ENCODE measurements at places on chromosomes 12 and 14.

DNA sequence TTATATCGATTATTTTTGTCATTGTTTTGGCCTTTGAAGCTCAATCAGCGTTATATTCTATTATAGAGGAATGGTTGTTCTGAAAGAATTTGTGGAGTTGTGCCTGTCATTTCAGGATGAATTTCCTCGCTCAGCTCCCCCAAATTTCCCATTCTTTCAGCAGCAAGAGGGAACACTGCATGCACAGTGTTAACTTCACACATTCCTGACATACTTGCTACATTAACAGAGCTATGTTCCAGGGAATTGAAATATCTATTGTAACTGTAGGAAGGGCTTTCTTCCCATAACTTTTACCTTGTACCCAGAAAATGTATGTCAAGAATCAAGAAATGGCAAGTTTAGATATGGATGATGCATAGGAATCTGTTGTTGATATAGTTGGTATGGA lies 379.0 kb downstream of the LRIG3 start:
- DNase-seq, result no peak

- no peak for DNase-seq
These were observed 17.1 kb downstream of the TMBIM4 start for GRCh38 chr12:66152732-66153131.

DNA sequence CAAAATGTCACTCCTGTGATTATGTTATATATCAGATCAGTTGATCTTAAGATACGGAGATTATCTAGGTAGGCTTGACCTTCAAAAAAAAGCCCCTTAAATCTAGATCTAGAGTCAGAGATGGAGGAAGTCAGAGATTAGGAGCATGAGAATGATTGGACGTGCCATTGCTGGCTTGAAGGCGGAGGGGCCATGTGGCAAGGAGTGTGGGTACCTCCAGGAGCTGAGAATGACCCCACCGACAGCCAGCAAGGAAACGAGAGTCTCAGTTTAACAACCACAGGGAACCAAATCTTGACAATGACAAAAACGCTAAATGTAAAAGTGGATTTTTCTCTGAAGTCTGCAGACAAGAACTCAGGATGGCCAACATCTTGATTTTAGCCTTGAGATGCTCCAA lies 32.5 kb upstream of the MANSC4 start:
- no peak for DNase-seq

DNA sequence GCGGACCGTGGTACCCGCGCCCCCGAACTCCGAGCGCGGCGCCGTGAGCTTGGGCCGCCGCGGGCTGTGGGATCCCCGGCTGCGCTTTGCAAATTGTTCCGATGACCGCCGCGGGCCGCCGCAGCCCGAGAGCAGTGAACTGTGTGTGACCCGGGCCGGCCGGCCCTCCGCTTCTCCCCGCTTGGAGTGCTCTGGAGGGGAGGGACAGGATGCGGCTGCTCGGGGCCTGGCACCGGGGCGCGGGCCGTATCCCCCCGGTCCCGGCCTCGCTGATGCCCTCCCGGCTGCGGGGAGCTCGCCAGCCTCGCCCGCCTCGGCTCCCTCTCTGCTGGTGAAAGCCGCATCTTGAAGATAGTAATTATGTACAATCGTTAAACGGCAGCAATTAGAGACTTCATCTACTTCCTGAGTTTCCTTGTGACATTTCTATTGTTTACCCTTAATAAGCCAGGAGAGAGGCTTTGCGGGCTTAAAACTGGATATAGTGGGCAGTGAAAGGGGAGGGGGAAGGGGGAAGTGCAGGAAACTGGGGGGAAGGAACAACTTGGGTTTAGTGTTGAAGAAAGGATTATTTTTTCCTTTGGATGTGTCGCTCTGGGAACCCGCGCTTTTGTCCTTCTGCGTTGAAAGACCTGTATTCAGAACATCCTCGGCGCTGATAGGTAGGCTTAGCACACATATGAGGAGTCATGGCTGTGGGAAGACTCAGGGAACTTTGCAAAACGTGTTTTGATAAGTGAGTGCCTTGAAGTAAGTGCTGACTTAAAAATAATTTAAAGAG lies 1.2 kb downstream of the PELI2 start:
- DNase-seq, result peak; percentile 47

DNA sequence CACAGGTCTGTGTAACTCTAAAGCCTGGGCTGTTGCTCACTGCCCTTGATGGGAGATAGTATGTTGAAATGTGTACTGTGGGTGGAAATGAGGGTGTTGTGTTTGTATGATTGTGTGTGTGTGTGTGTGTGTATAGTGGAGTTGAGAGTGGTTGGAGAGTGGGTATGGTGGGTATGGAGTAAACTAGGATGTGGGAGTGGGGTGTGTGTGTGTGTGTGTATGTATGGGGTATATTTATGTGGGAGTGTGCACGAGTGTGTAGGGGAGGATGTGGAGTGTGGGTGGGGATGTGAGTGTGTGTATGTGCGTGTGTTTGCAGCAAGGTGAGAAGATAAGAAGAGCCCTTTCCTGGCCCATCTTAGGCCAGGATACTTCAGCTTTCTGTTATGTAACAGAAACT lies 22.3 kb downstream of the RPH3A start:
- no peak for DNase-seq

DNA sequence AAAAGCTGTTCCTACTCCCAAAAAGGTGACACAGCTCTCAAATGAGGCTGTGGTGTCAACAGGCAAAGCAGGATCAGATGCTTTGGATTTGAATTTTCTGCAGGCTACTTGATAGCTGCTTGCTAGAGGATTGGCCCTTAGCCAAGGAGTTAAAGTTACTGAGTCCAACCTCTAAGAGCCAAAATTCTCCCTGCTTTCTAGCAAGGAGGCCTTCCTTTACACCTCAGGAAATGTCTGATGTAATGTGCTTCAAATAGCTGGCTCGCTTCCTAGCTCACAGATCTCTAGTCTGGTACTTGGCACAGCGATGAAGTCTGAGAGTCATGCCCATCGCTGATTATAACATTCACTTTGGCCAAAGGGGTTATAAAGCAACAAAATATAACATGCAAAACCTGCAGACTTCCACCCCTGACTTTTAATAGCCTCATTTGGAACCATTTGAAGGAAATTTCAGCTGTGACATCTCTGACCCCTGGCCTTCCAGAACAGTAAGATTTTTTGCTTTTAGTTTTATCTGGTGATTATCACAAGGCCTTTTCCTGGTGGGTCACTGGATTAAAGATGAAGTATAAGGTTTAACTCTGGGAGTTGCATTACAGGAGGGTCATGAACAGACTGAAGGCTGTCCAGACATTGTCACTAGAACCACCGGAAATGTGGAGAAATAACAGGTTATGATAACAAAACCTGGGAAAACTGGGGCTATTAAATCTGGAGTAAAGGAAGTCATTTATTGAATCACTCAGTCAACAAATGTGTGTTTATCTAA lies 189.7 kb downstream of the EPS8 start:
- DNase-seq, result no peak

DNA sequence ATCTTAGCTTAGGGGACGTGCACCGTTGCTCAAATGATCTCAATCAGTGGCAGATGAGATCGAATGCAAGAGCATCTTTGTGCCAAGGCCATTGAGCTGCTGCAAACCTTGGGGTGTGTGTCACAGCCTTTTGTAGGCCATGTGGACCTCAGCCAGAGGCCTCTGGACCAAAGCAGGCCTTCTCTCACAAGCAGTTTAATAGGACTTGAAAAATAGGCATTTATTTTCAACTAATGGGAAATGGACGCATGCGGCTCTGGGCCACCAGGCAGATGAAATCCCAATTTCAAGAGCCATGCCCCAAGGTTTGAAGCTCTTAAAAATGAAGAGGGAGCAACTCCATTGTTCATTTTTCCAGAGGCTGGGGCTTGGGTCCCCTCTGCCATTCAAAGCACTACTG lies 87.3 kb downstream of the TTC7B start:
- no peak for DNase-seq

DNA sequence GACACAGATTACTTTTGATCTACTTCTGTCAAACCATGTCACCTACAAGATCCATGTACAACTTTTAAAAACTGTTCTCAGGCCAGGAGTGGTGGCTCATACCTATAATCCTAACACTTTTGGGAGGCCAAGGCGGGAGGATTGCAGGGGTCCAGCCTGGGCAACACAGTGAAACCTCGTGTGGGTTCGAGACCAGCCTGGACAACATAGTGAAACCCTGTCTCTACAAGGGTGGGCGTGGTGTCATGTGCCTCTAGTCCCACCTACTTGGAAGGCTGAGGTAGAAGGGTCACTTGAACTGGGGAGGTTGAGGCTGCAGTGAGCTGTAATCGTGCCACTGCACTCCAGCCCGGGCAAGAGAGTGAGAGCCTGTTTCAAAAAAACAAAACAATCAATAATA lies 5.7 kb downstream of the WDR20 start:
- DNase-seq, result no peak

DNA sequence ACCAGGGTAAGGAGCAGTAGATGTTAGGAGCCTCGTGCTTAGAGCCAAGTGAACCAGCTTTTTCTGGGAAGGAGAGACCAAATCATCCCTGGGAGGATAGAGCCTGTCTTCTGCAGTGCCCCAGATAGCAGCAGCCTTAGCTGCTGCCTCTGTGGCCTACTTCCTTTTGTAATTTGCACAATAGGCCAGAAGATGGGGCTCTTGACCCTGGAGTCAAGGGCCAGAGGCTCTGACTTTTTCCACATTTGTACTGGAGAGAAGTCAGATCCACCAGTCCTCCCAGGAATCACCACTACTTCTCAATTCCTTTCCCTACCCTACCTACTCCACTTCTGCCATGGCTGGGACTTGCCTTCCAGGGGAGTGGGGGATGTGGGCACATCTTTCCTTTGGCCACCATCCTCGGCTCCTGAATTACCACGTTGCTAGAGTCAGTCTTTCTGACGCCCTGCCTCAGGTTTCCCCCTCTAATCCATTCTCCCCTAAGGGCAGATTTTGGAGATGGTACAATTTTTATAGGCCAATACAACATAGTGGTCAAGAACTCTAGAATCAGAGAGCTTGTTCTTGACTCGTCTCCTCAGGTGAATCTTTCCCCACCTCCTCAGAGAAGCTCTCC lies 3.3 kb upstream of the SLC4A8 start:
- peak; percentile 36 for DNase-seq

DNA sequence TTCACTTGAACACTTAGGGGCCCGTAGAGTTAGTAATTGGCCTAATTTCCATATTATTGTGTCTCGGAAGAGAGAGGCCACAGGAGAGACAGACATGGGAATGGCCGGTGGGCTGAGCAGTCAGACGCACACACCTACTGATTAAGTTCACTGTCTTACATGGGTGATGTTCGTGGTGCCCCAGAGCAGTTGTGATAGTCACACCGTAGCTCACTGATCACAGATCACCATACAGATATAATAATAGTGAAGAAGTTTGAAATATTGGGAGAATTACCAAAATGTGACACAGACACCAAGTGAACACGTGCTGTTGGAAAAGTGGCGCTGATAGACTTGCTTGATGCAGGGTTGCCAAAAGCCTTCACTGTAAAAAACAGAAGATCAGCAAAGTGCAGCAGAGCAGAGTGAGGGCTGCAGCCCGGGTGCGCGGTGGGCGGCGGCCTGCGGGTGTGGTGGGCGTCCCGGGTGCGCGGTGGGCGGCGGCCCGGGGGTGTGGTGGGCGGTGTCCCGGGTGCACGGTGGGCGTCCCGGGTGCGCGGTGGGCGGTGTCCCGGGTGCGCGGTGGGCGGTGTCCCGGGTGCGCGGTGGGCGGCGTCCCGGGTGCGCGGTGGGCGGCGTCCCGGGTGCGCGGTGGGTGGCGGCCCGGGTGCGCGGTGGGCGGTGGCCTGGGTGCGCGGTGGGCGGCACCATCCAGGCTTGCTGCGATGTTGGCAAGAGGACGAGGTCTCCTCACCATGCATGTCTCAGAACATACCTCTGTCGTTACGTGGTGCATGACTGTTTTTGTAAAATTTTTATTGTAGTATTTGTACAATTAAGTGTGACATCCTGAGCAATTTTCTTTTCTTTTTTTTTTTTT lies 34.3 kb upstream of the TEX22 start:
- peak; percentile 60 for DNase-seq

DNA sequence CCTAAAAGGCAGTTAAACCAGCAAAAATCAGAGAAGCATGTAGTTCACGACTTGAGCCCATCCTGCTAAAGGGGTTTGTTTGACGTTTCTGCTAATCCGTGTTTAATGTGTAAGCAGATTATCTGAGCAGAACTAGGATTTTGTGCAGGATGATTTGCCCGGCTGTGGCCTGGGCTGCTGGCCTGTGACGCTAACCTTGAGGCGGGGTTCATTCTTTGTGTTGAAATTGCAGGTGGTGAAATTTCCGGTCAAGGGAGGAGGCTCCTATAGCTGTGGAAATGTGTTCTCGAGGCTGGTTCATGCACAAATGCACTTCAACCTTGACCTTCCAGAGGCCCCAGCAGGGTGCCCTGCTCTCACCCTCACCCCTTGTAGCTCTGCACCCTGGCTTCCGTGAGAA lies 63.7 kb downstream of the SLC24A4 start:
- DNase-seq, result no peak

DNA sequence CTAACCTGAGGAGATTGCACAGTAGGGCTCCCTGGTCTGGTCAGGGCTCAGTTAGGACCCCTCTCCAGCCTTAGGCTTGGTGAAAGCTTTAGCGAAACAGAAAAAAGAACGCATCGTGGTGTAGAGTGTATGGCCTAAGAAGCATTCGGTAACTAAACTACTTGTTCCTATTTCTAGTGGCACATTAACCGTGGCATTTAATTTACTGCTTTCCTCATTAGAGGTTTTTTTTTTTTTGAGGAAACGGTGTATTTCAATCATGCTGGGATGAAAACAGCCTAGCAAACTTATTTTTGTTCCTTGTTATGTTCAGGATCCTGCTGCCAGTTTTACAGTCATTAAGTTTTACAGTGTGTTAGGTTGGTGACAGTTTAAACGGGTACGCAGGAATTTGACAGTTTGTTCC lies 518 bp upstream of the OSBPL8 start:
- no peak for DNase-seq

GRCh38 chr12:131196220-131196619 lies 242.5 kb downstream of the ADGRD1 start:
- no peak for DNase-seq

DNA sequence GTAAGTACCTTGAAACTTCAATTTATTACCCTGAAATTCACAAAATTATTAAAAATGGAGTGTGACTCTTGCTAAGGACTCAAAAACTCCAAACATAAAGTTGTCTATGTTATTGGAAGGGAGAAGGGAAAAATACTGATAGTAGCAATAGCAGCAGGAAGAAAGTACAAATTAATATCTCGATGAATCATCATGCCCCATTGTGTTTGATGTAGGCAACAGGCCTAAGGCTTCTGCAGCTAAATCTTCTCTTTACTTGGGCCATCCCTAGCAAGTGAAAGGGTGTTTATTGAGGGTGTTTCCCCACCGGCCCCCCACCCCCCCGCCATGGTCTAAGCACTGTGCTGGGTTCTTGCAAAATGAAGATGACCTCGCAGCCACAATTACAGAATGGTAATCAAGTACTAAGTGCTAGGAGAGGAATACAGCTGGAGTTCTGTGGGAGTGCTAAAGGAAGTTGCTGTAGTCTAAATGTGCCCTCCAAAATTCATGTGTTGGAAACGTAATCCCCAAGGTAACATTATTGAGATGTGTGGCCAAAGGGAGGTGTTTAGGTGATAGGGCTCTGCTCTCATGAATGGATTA lies 76.5 kb downstream of the SNAPC1 start:
- no peak for DNase-seq

GRCh38 chr12:21459474-21459873 lies 22.0 kb downstream of the PYROXD1 start:
- no peak for DNase-seq

- DNase-seq, result no peak
These were observed 21.2 kb downstream of the GPRC5D start for GRCh38 chr12:12930633-12931219.

- no peak for DNase-seq
These were observed 16.4 kb upstream of the FAM222A start for GRCh38 chr12:109697270-109697553.

- no peak for DNase-seq
These were observed 1.2 kb downstream of the PTGER2 start for GRCh38 chr14:52315355-52315718.

Measured in activated T-cell treated with anti-CD3 and anti-CD28 coated beads, Interleukin-2, amount 50 U/mL, for 1 hour (primary cell).